ENCODE measurements at places on chromosomes 5 and 9.

DNA sequence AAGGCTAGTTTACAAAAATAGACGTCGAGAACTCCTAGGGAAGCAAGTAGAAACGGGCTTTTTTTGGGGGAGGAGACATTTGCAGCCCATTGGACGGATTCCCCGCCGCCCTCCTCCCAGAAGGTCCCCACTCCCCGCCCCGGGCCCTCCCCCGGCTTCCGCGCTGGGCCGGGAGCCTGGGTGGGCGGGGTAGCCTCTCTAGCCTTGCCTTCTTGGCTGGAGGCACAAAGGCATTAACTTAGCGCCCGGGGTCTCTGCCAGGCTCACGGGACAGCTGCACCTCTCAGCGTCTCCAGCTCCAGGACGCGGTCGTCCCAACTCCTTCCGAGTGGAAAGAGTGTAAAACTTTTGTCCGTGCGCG, at the start of gene DMRTA1:
DMRTA1 (plus strand) TSS at position 236 of the 361 bp plus-strand sequence. CDS start 242 bp downstream, outside the sequence.
- DNase-seq: no peak

DNA sequence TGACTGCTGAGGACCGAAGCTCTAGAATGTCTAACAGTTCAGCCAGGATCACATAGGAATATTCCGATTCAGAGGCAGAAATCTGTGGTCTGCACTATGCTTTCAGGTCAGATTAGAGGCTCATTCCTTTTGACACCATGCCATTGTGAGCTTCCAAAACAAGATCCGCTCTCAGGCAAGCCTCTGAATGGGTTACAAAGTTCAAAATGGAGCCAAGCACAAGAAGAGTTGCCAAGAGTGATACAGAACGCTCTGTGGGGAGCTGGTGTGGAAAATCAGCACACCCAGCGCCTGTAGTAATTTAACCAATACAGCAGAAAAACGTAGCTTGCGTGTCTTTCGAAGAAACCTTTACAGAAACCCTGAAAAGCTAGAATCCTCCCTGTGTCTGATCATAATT, 33.3 kb upstream of the FAT2 start:
- no peak for DNase-seq

- DNase-seq: no peak
These were observed 116.6 kb downstream of the MUSK start for GRCh38 chr9:110785166-110785565.

DNA sequence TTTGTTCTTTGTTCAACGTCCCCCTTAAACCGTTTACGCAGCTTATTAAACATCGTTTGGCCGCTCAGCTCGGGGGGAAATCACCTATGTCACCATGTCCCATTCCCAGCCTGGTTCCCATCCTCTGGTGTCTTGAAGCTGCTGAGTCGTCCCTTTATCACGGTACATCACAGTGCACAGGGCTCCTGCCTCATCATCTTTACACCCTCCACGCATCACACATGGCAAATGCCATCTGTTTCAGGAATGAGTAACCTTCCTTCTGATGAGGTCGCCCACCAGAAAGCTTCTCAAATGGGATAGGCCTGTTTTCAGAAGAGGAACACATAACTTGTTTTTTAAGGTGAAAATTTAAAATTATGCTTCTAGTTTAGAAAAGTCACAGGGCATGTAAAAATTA, 7.9 kb upstream of the LHX6 start:
- DNase-seq: no peak

DNA sequence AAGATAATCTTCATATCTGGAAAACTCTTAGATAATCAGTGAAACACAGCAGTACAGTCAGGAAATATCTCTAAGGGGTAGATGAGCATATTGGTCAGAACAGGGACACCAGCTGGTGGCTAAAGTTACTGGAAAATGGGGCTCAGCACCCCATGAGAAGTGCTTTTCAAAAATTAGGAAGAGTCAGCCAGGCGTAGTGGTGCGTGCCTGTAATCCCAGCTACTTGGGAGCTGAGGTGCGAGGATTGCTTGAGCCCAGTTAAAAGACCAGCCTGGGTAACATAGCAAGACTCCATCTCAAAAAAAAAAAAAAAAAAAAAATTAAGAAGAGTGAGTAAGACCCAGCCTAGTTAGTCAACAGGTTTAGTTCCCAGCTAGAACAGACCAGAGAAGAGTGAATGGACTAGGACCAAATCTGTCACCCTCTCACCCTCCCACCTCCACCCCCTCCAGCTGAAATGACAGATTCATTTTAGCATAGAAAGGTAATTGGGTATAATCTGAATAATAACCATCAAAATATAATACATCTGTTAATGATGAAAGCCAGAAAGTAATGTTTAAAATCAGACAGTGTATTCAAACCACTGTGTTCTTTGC, 120.9 kb downstream of the CDC42SE2 start:
- DNase-seq: peak; percentile 42

GRCh38 chr5:5315068-5315980, 107.2 kb upstream of the ICE1 start:
- DNase-seq: no peak

- no peak for DNase-seq
These were observed 66.3 kb downstream of the PSAT1 start for GRCh38 chr9:78363221-78363620.

DNA sequence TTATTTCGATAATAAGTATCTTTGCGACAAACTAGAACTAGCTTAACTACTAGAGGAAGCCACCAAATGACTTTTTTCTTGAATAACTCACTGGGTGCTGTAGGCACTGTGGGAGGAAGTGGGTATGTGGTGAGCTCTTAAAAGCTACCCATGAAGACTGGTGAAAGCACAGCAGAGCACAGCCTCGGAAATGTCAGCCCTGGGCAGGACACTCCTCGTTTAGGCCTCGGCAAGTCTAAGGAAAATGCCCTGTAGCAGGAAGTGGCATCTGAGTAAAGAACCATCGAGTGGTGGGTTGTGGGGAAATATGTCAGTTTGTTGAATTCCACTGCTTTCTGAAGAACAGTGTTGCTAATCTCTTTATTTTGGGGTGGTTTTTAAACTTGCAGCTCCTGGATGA, 44.0 kb upstream of the NCS1 start:
- peak; percentile 76 for DNase-seq

GRCh38 chr5:133222521-133222920, 170.7 kb downstream of the HSPA4 start:
- no peak for DNase-seq

GRCh38 chr9:127531676-127532075, 80.4 kb downstream of the LRSAM1 start:
- no peak for DNase-seq

DNA sequence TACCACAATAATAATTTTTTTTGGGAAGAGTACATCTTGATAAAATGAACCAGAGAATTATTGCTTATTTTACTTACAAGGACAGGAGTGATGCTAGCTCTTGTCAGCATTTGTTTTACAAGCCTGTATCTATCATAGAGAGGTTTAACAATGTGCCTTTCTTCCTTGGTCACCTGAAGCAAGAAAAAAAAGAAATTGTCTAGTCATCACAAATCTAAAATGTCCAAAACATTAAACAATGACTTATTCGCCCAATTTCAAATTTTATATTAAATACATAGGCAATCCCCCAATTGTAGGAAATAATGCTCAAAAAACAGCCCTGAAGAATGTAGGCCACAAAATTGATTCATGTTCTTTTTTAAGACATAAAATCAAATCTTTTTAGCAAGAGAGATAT, 56.6 kb downstream of the PKD2L2 start:
- no peak for DNase-seq

DNA sequence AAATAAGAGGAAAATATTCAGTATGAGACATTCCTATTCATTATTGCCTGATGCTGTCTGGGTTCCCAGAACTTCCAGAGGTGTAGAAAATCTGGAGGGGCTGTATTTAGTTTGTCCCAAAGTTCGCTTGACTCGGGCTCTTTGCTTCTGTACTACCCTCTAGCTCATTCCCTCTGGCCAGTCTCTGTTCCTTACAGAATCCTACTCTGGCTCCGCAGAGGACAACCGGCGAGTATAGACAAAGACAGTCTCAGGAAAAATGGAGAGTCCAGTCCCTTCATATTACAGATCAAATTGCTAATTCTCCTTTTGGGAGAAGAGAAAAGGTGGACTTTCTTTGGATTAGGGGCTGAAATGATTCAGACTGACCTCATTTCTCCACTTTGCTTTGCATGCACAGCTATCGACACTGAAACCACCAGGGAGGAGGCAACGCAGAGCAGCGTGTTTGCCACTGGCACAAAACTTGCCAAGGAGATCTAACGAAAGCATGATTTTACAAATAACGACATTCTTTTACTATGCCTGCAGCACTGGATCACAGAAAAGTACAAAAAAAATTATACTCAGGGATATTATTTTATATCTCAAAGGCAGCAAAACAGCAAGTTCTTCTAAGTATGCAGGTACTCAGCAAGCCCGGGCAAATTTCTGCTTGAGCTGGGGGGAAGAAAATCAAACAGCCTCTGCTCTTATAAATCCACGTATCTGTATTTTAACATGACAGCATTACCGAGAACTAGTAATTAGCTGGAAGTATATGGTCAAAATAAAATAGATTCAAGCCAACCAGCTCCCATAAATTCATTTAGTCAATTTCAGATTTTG, 279.7 kb downstream of the NPR3 start:
- no peak for DNase-seq

DNA sequence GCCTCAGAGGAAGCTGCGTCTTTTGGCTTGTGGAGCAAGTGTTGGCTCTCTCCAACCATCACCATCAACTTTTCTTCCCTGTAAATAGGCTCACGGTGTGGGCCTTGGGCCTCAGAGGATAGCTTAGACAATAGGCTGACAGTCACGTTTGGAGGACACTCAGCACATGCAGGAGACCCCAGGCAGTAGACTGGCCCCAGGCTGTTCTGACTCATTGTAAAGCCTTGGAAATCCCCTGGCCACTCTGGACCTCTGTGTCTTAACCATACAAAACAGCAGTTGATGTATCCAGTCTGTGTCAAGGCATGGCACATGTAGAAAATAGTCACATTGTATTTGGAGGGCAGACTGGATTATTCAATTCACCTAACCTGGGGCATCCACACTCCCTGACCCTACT, 18.6 kb downstream of the CD74 start:
- DNase-seq: no peak

DNA sequence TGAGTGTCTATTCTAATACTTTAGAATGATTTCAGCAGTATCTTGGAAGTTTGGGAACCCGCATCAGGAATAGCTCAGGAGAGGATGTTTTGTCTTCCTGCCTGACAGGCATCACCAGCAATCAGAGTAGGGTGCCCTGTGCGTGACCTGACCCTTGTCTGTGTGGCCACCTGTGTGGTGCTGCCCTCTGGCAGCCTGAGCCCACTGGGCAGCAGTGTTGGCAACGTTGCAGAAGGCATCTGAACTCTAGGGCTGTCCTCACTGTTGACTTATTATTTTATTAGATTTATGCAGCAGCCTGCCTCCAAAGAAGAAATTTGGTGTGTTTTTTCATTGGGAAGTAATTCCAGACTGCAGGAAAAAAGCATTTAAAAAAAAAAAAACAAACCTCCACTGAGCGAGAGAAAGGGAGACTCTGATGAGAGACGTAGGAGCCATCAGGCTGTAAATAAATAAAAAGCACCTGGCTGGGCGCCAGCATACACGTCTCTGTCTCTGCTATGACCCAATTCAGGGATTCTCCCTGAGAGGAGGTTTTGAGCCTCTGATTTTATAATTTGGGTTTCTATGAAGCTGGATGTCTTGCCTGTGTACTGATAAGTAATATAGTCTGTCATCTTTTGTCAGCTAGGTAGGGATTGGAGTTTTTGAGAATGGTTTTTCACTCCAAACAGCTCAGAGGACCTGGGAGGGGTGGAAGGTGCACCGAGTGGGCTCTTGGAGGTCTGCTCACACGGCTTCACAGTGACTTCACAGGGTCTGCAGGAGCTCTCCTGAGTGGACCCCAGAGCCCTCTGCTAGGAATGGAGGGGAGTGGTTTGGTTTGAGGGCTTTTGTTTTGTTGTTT, 49.0 kb downstream of the FAM78A start:
- no peak for DNase-seq

GRCh38 chr5:157275403-157275802, 9.5 kb downstream of the CYFIP2 start:
- DNase-seq: no peak

Measured in activated CD8-positive, alpha-beta memory T cell treated with anti-CD3 and anti-CD28 coated beads, Interleukin-2, amount 50 U/mL, for 4 hours (primary cell).